ENCODE measurements at places on chromosomes 6 and 20.

DNA sequence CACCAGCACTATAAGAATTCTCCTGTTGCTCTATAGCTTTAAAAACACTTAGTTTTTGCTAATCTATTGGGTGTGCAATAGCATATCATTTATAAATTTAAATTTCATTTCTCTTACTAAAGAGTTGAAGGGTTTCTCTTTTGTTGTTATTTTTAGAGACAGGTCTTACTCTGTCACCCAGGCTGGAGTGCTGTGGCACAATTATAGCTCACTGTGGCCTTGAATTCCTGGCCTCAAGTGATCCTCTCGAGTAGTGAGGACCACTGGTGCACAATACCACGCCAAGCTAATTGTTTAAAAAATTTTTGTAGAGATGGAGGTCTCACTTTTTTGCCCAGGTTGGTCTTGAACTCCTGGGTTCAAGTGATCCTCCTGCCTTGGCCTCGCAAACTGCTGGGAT, 6.2 kb upstream of the WRNIP1 start:
- DNase-seq = no peak

- no peak for DNase-seq
These were observed 54.3 kb upstream of the GPR31 start for GRCh38 chr6:167211881-167212712.

DNA sequence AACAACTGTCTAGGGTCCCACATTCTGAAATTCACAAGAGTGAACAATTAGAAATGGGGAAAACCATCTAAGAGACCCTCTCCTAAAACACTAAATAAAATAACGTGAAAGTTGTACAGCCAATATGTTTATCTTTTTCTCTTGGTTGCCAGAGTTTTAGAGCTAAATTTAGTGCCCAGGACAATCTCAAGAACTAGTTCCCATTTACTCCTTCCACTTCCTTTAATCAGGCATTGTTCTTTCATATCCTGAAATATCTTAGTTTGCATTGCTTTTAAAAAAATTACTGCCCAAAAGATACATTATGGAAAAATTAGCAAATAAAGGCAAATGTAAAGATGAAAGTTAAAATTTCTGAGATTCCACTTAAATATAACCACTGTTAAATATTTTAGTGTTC, 33.1 kb upstream of the UBR2 start:
- no peak for DNase-seq

- DNase-seq = no peak
These were observed 96.7 kb downstream of the LRFN2 start for GRCh38 chr6:40490508-40490907.

GRCh38 chr20:49796600-49797343, 15.9 kb upstream of the SLC9A8 start:
- DNase-seq = no peak

DNA sequence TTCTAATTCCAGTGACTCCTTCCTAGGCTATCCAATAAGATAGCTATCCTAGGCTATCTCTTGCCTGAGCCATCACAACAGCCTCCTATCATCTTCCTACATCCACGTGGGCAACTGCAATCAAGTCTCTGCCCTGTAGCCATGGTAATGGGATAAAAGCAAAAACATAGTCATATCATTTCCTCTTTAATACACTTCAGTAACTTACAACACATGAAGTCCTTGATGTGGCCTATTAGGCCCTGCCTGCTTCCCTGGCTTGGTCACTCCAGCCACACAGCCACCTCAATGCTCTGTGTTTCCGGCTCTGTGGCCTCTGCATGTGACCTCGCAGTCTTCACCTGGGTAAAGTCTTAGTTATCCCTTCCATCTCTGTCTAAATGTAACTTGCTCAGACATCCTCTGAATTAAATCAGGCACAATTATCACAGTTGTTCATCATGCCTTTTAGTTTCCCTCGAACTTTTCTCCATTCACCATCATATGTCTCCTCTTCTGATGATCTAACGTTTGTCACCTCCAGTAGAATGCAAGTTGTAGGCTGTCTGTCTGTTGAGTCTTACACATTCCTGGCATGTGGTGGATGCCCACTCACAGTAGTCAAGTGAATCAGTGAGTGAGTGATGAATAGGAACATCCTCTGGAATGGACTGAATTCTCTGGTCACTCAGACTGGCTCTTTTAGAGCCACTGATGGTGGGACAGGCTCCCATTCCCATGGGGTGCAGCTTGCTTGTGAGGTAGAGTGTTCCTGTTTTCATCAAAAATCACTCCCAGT, 229.4 kb downstream of the TBC1D7 start:
- DNase-seq = no peak

DNA sequence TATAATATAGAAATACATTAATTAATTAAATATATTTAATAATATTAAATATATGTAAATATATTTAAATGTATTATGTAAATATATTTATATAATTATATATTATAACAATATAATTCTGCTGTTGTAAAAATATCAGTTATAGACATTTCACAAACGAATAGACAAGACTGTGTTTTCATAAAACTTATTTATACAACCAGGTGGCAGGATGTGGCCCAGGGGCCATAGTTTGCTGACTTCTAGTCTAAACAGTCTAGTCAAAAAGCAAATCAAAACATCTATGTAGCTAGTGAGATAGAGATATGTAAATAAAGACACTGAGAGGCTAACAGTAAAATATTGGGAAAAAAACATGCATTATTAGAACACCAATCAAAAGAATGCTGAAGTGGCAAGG, 136.4 kb downstream of the TBXT start:
- no peak for DNase-seq

DNA sequence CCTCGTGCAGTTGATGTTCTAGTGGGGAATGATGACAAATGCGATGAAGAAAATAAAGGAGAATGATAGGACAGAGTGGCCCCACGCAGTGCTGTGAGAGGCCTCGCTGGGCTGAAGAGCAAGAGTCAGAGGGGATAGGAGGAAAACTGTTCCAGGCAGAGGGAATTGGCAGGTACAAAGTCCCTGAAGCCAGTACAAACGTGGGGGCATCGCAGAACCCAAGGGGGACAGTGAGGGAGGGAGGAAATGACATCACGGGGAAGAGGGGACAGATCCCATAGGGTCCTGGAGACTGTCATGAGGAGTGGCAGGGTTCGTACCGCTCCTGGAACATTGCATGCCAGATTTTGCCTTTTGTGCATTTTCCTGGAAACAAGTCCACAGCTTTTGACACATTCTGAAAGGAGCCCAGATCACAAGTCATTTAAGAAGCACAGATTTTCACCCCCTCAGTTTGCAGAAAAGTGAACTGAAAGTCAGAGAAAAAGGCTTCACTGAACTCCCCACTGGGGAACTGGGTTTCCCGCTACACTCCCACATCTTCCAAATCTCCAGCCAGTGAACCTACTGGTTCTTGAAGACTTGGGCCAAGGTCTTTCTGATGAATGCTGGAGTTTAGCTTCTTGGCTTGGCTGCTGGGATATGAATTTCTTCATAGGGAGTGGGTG, 77.0 kb downstream of the SULF2 start:
- no peak for DNase-seq

DNA sequence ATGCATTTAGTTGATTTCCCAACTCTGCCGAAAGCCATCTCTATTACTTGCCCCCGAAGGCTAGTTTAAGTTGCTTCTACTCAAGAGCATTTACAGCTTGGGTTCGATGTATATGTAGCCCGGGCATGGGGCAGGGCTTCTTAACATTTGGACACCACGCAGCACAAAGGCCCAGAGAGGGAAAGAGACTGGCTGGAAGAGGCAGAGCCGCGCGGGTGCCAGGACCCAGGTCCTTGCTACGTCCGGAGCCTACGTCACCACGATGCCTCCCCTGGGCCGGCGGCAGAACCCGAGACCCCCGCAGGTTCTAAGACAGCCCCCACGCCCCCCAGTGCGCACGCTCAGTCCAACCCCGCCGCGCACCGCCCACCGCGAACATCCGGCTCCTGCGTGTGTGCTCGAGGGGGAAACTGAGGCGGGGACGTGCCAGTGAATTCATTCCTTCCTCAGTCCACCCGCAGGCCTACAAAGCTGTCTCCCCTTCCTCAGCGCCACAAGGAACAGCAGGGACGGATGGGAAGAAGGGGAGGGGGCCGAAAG, 367 bp upstream of the PCIF1 start:
- no peak for DNase-seq

DNA sequence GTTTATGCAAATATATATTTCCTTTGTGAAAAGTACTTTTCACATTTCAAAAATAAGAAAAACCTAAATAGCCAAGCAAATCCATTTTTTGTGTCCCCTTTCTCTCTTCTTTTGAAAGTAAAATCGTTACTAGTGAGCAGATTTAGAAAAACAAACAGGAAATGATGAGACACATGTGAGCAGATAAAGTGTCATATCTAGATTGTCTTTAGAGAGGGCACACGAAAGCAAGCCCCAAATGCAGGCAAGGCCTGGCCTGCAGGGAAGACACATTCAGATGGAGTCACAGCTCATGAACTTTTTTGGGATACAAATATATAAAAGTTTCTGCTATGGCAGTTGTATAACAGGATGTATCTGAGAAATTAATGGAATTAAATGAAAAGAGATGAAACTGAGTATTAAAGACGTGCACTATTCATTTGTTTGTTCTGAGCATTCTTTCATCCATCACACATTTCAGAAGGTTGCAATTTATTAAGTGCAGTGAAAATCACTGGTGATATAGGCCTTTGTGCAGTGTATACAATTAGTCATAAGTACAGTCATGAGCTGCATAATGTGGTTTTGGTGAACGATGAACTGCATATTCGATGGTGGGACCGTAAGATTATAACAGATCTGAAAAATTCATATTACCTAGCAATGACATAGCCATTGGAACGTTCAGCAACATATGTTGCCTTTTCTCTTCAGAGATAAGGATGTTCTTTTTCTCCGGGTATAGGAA, 101.4 kb downstream of the PACRG start:
- DNase-seq = no peak

- DNase-seq = no peak
These were observed 418.7 kb downstream of the CBLN4 start for GRCh38 chr20:55586610-55587009.

GRCh38 chr6:169646906-169647567, 54.8 kb downstream of the WDR27 start:
- DNase-seq = no peak

GRCh38 chr6:95654176-95654575, 76.8 kb downstream of the MANEA start:
- no peak for DNase-seq

DNA sequence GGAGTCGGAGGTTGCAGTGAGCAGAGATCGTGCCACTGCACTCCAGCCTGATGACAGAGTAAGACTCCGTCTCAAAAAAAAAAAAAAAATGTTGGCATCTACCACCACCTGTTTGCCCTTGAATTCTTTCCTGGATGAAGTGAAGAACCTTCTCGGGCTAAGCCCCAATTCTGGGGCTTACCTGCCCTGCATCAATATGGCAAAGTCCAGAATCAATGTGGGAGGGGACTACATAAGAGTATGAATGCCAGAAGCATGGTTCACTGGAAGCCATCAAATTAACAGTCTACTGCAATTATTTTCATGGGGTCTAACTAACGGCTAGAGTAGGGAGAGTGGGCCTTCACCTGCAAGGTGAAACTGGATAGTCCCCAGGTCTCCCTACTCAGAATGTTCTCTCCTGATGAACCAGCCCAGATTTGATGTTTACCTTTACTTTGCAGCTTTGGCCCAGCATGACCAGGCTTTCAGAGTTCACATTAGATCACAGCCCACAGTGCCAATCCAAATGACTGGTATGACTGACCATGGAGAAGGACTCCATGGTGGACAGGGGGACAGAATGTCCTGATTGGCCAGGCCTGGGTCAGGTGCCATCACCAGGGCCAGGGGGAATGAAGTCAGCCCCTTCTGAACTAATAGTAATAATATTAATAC, 7.0 kb upstream of the RALY start:
- no peak for DNase-seq

DNA sequence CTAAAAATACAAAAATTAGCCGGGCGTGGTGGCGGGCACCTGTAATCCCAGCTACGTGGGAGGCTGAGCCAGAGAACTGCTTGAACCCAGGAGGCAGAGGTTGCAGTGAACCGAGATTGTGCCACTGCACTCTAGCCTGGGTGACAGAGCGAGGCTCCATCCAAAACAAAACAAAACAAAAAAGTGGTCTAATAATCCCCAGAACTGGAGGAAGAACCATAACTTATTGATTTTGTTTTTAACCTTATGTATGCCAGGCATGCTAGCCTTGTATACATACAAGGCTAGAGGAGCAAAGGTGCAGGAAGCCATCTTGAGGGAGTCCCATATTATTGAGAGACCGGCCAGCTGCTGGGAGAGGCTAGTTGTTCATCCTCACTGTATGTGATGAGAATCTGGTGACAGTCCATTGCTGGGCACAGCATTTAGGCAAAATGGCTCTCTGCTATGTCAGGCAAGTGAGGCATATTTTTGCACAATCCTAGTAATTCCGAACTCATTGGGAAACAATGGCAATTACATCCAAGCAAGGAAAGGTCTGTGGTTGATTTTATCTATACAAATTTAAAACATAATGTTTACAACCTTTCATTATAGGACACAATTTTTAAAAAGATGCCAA, 18.0 kb downstream of the HFE start:
- DNase-seq = no peak

GRCh38 chr6:44679438-44680201, 292.1 kb downstream of the CDC5L start:
- DNase-seq = no peak

GRCh38 chr20:3545401-3545925, 74.6 kb downstream of the ATRN start:
- no peak for DNase-seq

DNA sequence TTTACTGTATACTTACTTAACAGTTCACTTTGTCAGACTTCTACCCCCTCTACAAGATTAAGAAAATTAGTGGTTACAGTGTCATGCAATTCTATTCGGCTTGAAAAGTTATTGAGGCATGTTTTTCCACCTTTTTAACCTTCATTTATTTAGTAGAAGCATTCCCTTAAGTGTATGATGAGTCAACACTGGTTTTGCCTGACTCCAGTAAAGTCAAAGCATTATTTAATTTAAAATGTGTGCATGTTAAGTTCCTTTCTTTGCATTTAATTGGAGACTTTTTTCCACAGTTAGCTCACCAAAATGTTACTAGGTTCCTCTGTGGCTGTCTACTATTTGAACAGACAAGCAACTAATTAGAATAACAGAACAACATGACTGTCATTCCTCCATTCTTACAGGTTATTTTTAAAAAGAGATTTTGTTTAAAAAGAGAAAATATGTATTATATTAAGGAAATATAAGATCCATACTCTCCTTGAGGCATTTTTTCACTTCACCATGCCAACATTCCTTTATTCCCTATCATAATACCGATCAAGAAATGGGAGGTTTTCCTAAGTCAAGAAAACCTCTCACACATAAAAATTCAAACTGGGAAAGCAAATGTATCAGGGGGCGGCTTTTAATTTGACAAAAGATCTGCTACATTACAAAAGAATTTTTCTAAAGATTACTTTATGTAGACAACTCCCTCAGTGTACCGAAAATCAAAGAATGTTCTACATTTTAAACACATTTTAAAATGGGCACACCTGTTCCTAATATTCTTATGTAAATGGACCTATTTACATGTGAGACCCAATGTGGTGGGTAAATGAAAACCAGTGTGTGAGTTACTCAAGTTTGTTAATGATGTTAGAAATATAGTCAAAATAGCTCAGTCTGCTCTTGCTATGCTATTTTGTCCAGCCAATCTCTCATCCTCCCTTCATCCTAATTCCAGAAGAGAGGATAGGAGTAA, 361.2 kb downstream of the UTRN start:
- DNase-seq = no peak

Data from CD4-positive, alpha-beta T cell treated with Interleukin-6 at 100 ng/mL for 8 hours (primary cell).